ENCODE measurements at places on chromosomes 12 and 14. TPM values are rescaled to one million over a fixed set of nuclear protein-coding genes. Genes with fewer than 3 reads are reported as not detected.

The SLC6A15 gene
- 0.08 TPM for total RNA-seq

The GSG1 gene
- total RNA-seq = 1.2 TPM

The ST8SIA1 gene
- 5.6 TPM for total RNA-seq

The CLEC6A gene
- not detected for total RNA-seq

The LIN7A gene
- 1.5 TPM for total RNA-seq

The KSR2 gene
- total RNA-seq = not detected

The OR4E2 gene
- total RNA-seq = not detected

The CCDC60 gene
- not detected for total RNA-seq

The KRT86 gene
- total RNA-seq = not detected

The RECQL gene
- total RNA-seq = 65.8 TPM

The GALNT8 gene
- not detected for total RNA-seq

The GLIPR1 gene
- total RNA-seq = 86.0 TPM

The CCDC177 gene
- not detected for total RNA-seq

The TNFAIP2 gene
- total RNA-seq = 21.9 TPM

The BCL11B gene
- total RNA-seq = under 0.01 TPM

The TMEM253 gene
- not detected for total RNA-seq

The P2RX7 gene
- total RNA-seq = 5.4 TPM
